RPMI7951 (cell line): ENCODE measurements at places on chromosomes 5 and 9.

- no peak for DNase-seq
Measured at GRCh38 chr5:158958021-158958994, 141.4 kb downstream of the EBF1 start.

DNA sequence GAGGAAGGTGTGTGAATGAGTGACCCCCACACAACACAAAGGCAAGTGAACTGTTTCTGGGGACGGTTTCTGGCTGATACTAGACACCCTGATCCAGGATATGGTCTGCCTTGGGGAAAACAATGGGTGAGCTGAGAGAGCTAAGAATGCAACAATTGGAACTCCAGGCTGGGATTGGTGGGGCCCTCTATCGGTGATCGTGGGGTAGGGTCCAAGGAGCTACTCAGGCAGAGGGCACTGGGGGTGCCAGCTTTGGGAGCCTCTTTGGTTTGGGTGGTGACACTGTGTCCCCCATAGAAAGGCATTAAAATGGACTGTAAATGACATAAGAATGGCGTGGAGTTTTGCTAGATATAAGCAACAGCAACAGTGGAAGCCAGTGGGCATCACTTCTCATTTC lies 439.1 kb downstream of the DMAC1 start:
- no peak for DNase-seq

- no peak for DNase-seq
Measured at GRCh38 chr5:39750661-39751060, 325.9 kb upstream of the DAB2 start.

GRCh38 chr9:132976571-132976970 lies 1.9 kb upstream of the GFI1B start:
- no peak for DNase-seq
